ENCODE measurements at places on chromosomes 12 and 14. TPM values are rescaled to one million over a fixed set of nuclear protein-coding genes. Genes with fewer than 3 reads are reported as not detected.

NKX2-1 gene
- polyA plus RNA-seq: 1.5 TPM

C12orf56 gene
- 0.06 TPM for polyA plus RNA-seq

KRT72 gene
- polyA plus RNA-seq: not detected

ING4 gene
- 522 TPM for polyA plus RNA-seq

NRXN3 gene
- polyA plus RNA-seq: 110 TPM

PRH2 gene
- polyA plus RNA-seq: not detected

DIO2 gene
- polyA plus RNA-seq: 2.1 TPM

CDCA4 gene
- polyA plus RNA-seq: 9.1 TPM

KIF21A gene
- polyA plus RNA-seq: 130 TPM

FAM90A1 gene
- not detected for polyA plus RNA-seq

DHH gene
- polyA plus RNA-seq: 0.66 TPM

KCNMB4 gene
- polyA plus RNA-seq: 20.1 TPM

Data from neural cell (in vitro differentiated cells).